ENCODE measurements at places on chromosomes 4 and X.
A peak's percentile ranks its signal among the peaks of the same experiment; 100 is the strongest.

GRCh38 chrX:123713841-123714240 lies 19.0 kb downstream of the THOC2 start:
- DNase-seq: no peak

DNA sequence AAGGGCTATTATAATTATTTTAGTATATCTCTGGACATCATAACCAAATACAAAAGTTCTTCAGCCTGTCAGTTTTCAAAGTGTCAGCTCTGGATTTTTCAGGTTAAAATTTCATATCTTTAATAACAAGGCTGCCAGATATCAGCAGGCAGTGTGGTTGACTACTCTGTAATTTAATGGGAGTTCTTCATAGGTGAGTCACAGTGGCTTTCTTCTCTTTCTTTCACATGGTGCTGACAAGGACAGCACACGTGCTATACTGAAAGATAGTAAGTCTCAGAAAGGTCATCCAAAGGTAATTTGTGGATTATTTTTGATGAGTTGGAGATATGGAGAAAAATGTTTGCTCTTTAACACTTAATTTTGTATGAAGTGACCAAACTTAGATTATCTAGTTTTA lies 43.2 kb downstream of the GALNT7 start:
- no peak for DNase-seq

DNA sequence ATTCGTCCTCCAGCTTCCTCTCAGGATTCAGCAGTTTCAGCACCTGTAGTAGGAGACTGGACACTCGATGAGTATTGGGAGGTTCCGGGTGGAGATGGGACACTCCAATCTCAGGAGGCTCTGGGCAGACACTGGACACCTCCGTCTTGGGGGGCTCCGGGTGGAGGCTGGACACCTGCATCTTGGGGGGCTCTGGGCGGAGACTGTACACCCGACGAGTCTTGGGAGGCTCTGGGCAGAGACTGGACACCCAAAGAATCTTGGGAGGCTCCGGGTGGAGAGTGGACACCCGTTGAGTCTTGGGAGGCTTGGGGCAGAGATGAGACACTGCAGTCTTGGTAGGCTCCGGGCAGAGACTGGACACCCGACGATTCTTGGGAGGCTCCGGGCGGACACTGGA lies 28.7 kb upstream of the LANCL3 start:
- no peak for DNase-seq

DNA sequence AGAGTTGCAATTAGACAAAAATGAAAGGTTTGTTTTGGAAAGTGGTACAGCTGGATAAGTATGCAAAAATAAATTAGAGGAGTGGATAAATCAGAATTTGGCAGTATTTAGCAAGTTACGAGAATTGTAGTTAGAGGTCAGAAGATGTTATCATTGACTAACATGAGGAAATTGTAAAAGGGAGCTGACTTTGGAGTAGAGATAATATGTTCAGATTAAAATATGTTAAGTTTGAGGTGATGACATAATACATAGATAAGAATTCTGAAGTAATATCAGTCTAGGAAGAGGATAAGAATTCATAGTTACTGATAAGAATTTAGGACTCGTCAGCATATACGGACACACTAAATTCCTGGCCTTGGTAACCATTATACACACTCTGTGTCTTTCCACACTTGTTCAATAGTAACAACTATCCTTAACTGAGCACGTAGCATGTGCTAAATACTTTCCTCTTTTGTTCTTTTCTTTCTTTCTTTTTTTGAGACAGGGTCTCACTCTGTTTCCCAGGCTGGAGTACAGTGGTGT lies 4.1 kb upstream of the EPGN start:
- DNase-seq: no peak

DNA sequence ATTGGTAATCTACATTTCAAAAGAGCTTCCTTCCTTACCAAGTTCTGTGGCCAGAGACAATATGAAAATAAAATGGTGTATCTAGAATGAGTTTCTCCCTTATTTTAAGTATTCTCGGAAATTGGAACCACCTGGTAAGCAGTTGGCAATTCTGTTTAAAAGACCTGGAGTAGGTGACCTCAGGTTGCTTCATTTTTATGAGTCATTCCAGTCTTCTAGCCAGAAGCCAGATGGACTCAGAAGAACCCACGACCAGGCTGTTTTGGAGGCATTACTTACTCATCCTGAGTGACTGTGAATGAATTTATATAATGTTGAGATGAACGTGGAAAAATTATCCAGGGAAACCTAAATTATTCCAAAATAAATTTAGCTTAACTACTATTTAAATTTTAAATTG lies 9.1 kb downstream of the BMPR1B start:
- no peak for DNase-seq

DNA sequence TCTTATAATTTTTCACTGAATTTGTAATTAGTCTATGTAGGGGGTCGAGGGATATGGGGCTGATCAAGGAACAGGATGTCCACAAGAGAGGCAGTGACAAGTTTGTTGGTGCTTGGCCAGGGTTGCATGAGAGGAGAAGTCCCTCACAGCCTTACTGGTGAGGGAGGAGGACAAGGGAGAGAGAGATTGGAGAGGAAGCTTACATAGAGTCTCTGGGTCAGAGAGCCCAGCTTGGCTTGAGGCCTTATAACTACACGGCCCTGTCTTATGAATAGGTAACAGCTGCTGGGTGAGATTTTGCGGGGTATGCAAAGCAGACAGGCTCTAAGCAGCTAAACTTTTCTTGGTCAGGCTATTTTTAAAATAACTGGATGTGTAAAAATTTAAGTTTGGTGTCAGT lies 37.9 kb upstream of the OTUD4 start:
- peak; percentile 21 for DNase-seq

GRCh38 chr4:3868211-3869173 lies 102.3 kb downstream of the ADRA2C start:
- no peak for DNase-seq

DNA sequence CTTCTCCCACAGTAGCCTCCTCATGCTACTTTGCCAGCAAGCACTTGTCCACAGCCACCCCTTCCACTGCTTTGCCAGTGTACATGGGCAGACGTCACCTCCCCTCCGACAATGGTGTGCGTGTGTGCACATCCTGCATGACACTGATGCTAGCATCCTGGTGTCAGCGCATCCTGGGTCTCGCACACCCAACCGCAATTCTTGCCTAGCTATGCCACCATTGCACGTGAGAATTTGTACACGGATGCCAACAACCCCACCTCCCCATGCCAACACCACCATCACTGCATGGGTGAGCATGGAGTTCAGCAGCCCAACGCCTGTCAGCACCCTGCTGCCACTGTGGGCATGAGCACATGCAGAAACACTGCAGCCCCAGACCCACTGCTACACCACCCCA lies 550.0 kb downstream of the STPG2 start:
- no peak for DNase-seq

GRCh38 chr4:186831574-186831973 lies 107.9 kb upstream of the FAT1 start:
- DNase-seq: no peak

DNA sequence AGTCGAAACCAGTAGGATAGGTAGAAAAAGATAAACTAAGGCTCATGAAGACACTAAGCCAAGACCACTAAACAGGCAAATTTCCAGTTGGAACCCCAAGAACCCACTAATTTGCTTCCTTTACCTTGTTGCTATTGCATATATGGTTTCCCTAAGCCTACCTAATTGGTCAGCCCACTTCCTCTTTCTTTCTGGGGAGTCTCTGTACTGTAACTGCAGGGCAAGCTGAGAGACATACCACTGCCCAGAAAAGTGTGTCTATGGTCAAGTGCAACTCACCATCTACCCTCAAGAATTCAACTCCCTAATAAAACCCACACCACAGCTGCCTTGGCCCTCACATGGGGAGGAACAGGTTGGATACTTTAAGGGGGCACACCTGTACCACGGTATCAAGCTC lies 28.6 kb downstream of the IDS start:
- DNase-seq: peak; percentile 4

GRCh38 chrX:17519358-17519757 lies 144.4 kb downstream of the NHS start:
- no peak for DNase-seq

- DNase-seq: no peak
Measured at GRCh38 chrX:37350034-37350365, 836 bp downstream of the PRRG1 start.

DNA sequence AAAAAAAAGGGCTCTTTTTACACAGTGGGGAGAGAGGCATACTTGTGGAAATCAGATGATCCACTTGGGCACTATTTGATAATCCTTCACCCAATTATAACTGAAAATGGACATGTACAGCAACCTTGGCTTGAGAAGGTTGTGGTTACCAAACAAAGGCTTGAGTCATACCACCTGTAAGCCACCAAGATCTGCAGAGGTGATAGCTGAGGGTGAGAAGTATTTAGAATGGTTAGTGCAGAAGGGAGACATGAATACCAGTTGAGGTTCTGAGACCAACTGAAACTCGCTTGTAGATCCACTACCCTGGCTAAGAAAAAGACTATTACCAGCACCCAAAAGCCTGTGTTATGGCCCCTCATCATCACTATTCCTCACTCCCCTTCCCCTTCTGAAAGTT lies 614.0 kb downstream of the STIM2 start:
- no peak for DNase-seq

- DNase-seq: no peak
Measured at GRCh38 chr4:187251896-187252295, 528.2 kb upstream of the FAT1 start.

- DNase-seq: no peak
Measured at GRCh38 chr4:17376205-17376604, 135.7 kb downstream of the QDPR start.

GRCh38 chr4:17654701-17655100 lies 40.3 kb downstream of the MED28 start:
- no peak for DNase-seq

DNA sequence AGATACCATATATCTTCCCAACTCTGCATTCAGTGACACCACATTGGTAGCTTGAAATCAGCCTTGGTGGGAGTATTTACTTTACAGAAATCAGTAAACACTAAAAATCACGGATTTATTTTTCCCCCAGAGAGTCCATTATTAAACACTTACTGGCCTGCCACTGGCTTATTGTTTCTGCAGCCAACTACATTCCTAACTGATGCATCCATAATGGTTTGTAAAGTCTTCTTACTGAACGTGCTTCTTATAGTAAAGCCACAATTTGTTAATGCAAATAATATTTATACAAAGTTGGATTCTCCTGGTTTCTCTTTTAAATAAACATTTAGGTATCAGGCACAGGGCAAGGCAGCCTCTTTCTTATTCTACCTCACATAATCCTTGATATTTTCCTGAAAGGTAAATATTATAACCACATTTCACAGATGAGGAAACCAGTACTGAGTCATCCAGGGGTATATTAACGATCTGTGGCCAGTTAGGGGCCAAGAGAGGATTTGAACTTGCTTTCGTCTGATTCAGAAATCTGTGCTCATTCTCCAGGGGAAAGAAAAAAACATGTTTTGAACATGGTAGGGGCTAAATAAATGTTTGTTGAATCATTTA lies 136.5 kb downstream of the RAB28 start:
- no peak for DNase-seq

- DNase-seq: peak; percentile 90
Measured at GRCh38 chrX:70289793-70290770, at the start of the genes KIF4A and PDZD11. Gene KIF4A (plus strand): TSS chrX:70290104. CDS start chrX:70290459, 355 bp downstream. Gene PDZD11 (minus strand): TSS chrX:70289927. CDS start chrX:70289341, 586 bp downstream.

- no peak for DNase-seq
Measured at GRCh38 chrX:18643853-18644252, 28.1 kb downstream of the RS1 start.

GRCh38 chrX:153681175-153681574 lies 6.6 kb upstream of the SLC6A8 start:
- no peak for DNase-seq

DNA sequence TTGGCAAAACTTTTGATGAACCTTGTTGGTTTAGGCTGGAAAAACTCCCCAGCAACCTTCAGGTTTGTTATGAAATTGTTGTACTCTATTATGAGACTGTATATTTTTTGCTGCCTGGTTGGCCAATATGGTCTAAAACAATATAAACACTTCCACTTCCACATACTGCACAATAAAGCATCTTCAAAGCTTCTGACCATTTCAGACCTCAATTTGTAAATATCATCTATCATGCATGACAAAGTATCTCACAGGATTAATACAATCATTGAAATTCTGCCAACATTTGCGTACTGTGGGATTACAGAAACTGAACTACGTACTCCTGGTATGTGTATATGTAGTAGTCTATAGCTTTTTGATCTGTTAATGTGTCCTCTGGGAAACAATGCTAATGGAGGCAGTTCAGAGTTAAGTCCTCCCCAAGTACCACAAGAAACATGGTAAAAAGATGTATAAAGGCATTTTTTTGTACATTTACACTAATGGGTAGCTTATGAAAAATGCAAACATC lies 40.4 kb downstream of the GPC4 start:
- DNase-seq: no peak

GRCh38 chr4:145437466-145437865 lies 44.2 kb upstream of the SMAD1 start:
- no peak for DNase-seq

GRCh38 chr4:105060628-105061027 lies 86.0 kb upstream of the TET2 start:
- peak; percentile 73 for DNase-seq

- peak; percentile 45 for DNase-seq
Measured at GRCh38 chrX:103607364-103608305, at the start of gene TCEAL3. Gene TCEAL3 (plus strand): TSS chrX:103607963. CDS start chrX:103609065, 1,102 bp downstream.

DNA sequence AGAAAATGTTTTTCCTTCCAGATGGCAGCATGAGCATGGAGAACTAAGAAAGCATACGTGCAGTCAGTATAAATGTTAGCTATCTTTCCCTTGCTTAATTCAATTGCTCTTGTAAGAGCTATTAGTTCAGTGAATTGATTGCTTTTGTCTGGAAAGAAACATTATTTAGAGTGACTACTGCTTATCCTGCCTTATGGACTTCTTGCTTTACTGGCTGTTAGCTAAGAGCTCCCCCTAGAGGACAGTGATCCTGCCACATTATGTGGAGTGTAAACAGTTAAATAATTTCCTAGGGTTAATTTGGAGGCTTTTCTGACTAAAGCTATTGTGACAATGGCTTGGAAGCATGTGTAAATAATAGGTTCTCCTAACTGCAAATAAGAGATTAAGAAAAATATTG lies 1402.4 kb downstream of the FAM133A start:
- DNase-seq: no peak

DNA sequence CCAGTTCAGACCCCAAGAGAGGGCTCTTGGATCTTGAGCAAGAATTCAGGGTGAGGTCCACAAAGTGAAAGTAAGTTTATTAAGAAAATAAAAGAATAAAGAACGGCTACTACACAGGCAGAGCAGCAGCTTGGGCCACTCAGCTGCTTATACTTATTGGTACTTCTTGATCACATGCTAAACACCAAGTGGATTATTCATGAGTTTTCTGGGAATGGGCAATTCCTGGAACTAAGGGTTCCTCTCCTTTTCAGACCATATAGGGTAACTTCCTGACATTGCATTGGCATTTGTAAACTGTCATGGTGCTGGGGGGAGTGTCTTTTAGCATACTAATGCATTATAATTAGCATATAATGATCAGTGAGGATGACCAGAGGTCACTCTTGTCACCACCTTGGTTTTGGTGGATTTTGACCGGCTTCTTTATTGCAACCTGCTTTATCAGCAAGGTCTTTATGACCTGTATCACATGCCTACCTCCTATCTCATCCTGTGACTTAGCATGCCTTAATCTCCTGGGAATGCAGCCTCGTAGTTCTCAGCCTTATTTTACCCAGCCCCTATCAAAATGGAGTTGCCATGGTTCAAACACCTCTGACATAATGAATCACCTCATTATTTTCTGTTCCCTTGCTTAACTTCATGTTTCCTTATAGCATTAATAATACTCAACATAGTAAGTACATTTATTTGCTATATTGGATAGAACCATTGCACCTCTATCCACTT lies 476.3 kb downstream of the DTHD1 start:
- DNase-seq: no peak

GRCh38 chr4:90745176-90745575 lies 618.0 kb downstream of the CCSER1 start:
- DNase-seq: no peak
